Astrocyte (in vitro differentiated cells and primary cell): ENCODE measurements at places on chromosomes 11 and 22.

- no peaks in the 10 kb centered on the region for H3K27me3 ChIP-seq
- no peaks in the 10 kb centered on the region for H3K4me1 ChIP-seq
- H3K27ac ChIP-seq = no peak overlapping the region
- H3K4me3 ChIP-seq = no peak overlapping the region
Measured at GRCh38 chr22:24414984-24415945, 12.1 kb upstream of the ADORA2A start.

GRCh38 chr22:46714550-46714949 is 23.5 kb downstream of the CERK start:
- H3K4me1 ChIP-seq = peaks cover 3% of the 10 kb centered on the region
- H3K4me3 ChIP-seq = no peak overlapping the region
- no peaks in the 10 kb centered on the region for H3K27me3 ChIP-seq
- peak; percentile 14 for DNase-seq
- peaks cover 46% of the 10 kb centered on the region for H3K36me3 ChIP-seq
- H3K27ac ChIP-seq = no peak overlapping the region

DNA sequence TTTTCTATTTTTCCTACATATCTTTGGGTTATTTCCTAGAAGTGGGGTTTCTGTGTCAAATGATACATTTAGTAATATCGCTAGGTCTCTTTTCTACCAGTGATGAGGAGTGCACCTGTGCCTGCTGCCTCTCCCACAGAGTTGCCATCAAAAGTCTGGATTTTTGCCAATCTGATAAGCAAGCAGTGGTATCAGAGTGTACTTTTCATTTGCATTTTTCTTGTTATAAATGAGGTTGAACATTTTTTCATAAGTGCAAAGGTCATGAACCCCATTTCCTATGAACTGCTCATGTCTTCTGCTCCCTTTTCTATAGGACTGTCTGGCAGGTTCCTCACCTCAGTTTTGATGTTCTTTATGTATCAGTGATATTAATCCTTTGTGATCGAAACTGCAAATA is 1.7 kb downstream of the TRPM5 start:
- H3K4me3 ChIP-seq = no peak overlapping the region
- DNase-seq = no peak
- no peaks in the 10 kb centered on the region for H3K36me3 ChIP-seq
- H3K4me1 ChIP-seq = no peaks in the 10 kb centered on the region

- no peaks in the 10 kb centered on the region for H3K36me3 ChIP-seq
- H3K4me3 ChIP-seq = peak overlapping the region; percentile 22
- no peak overlapping the region for H3K27ac ChIP-seq
- H3K4me1 ChIP-seq = peaks cover 17% of the 10 kb centered on the region
- H3K27me3 ChIP-seq = no peaks in the 10 kb centered on the region
- DNase-seq = peak; percentile 13
Measured at GRCh38 chr11:28621753-28622152, 513.6 kb downstream of the METTL15 start.

GRCh38 chr22:28018461-28018927 is 99.4 kb upstream of the PITPNB start:
- no peak for DNase-seq
- H3K27me3 ChIP-seq = no peaks in the 10 kb centered on the region
- no peak overlapping the region for H3K4me3 ChIP-seq

- H3K27me3 ChIP-seq = no peaks in the 10 kb centered on the region
- no peaks in the 10 kb centered on the region for H3K36me3 ChIP-seq
- no peak overlapping the region for H3K27ac ChIP-seq
Measured at GRCh38 chr11:44610186-44610955, 44.9 kb downstream of the CD82 start.

- H3K36me3 ChIP-seq = no peaks in the 10 kb centered on the region
- peak; percentile 23 for DNase-seq
- H3K27ac ChIP-seq = no peak overlapping the region
- H3K27me3 ChIP-seq = peaks cover 27% of the 10 kb centered on the region
- peak overlapping the region; percentile 46 for H3K4me3 ChIP-seq
- H3K4me1 ChIP-seq = peaks cover 19% of the 10 kb centered on the region
Measured at GRCh38 chr11:66727282-66728037, 1.6 kb downstream of the SPTBN2 start.

DNA sequence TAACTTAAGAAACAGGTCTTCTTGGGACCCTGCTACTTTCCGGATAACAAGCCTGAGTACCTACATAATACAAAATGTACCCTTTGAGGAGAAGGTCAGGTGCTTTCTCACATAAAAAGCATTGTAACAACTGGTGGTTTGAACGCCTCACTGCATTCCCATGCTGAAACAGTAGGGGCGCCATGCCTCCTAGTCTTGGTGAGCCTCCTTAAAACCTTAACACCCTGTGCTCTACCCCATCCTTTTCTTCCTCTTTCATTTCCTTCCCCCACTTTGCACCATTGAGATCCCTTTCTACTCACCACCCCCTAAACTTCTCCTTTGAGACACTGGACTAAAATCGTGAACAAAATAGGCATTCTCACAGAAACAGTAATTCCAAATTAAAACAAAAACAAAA is 729.3 kb downstream of the NTM start:
- no peaks in the 10 kb centered on the region for H3K36me3 ChIP-seq
- H3K4me3 ChIP-seq = no peak overlapping the region
- no peaks in the 10 kb centered on the region for H3K27me3 ChIP-seq
- DNase-seq = no peak

GRCh38 chr11:87212891-87213290 is 175.2 kb downstream of the TMEM135 start:
- no peak overlapping the region for H3K4me3 ChIP-seq
- no peak for DNase-seq
- H3K27ac ChIP-seq = no peak overlapping the region
- no peaks in the 10 kb centered on the region for H3K36me3 ChIP-seq
- H3K27me3 ChIP-seq = no peaks in the 10 kb centered on the region
- no peaks in the 10 kb centered on the region for H3K4me1 ChIP-seq

GRCh38 chr22:44603767-44604166 is 98.2 kb upstream of the PRR5 start:
- H3K4me3 ChIP-seq = no peak overlapping the region
- H3K4me1 ChIP-seq = no peaks in the 10 kb centered on the region
- peaks cover 14% of the 10 kb centered on the region for H3K27me3 ChIP-seq
- no peak overlapping the region for H3K27ac ChIP-seq

DNA sequence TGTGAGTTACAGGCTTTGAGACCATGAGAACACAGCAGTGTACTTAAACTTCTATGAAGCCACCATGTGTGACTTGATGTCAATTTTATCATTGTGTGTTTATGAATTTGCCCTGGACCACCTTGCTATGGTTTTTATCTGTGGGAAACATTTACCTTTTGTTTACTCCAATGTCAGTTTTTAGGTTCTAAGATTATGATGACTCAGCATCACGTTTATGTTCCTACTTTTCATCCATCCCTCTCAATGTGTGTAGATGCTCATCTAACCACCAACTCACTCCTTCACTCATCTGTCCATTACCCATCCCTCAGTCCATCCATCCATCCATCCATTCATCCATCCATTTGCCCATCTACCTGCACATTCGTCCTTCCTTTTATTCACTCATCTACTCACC is 338.8 kb downstream of the MIAT start:
- no peak overlapping the region for H3K27ac ChIP-seq
- no peaks in the 10 kb centered on the region for H3K36me3 ChIP-seq

DNA sequence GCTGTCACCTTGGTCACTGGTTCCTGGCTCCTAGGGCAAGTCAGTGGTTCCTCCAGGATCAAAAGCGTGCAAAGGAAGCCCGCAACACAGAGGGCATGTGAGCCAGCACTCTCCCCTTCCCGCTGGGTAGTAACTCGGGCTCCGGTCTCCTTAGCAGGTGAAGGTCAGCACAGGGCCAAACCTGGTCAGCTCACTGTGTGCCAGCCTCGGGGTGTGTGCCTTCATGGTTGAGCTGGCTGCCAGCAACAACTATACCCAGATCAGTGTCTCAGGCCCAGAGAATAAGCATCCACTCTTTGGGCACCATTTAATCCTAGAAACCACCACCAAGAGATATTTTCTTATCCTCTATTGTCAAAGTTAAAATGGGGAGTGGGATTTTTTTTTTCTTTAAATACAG is 16.1 kb upstream of the CCDC86 start:
- no peaks in the 10 kb centered on the region for H3K4me1 ChIP-seq
- no peak overlapping the region for H3K27ac ChIP-seq
- H3K4me3 ChIP-seq = no peak overlapping the region
- no peaks in the 10 kb centered on the region for H3K36me3 ChIP-seq
- peaks cover 5% of the 10 kb centered on the region for H3K27me3 ChIP-seq
- DNase-seq = no peak

- no peak overlapping the region for H3K27ac ChIP-seq
- H3K4me3 ChIP-seq = no peak overlapping the region
- DNase-seq = no peak
Measured at GRCh38 chr11:59243633-59244032, 30.9 kb upstream of the MPEG1 start.

DNA sequence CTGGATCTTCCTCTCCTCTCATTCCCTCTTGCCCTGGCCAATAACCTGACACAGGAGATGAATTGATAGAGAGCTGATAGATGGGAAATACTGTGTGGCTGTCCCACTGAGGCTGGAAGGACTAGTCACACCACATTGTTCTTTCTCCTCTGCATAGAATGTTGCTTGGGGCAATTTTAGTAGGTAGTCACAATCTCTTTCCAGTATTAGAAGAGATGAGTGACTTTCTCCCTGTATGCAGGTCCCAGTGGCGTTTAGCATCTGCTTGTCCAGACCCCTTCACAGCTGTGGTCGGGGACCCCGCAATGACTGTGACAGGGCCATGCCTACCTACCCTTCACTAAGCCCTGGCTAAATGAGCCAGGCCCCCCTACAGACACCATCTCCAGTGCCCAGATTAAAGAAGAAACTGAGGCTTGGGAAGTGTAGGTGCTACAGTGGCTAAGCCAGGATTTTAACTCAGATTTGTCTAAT is 24.0 kb upstream of the P2RY2 start:
- H3K4me1 ChIP-seq = no peaks in the 10 kb centered on the region
- H3K27me3 ChIP-seq = no peaks in the 10 kb centered on the region
- H3K27ac ChIP-seq = no peak overlapping the region
- no peak for DNase-seq
- H3K36me3 ChIP-seq = no peaks in the 10 kb centered on the region

DNA sequence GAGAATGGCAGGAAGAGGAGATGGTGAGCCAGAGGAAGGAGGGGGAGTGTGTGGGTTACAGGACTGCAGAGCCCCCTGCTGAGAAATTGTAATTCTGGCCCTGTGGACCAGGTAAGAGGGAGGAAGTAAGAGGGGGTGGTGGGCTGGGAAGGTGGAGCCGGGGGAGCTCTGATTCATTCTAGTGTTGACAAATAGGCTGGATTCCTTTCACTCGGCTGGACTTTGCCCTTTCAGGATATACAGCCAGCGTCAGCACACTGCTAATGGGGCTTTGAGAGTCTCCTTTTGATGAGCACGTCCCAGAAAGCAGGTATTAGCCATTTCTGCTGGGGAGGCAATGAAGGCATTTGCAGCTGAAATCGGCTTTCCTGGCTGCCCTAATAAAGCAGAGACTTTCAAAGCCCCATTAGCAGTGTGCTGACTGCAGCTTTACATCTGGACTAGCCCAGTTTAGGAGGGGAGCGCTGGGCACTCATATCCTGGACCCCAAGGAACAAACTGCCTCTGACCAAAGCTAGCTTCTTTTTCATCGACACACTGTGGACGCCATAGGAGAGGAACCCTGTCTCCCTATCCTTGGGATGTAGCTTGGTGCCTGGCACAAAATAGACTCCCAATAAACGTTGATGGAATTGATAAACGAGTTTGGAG is 44.8 kb upstream of the CADM1 start:
- no peak overlapping the region for H3K4me3 ChIP-seq
- no peaks in the 10 kb centered on the region for H3K36me3 ChIP-seq
- no peak overlapping the region for H3K27ac ChIP-seq
- H3K4me1 ChIP-seq = no peaks in the 10 kb centered on the region
- H3K27me3 ChIP-seq = no peaks in the 10 kb centered on the region

GRCh38 chr11:33197915-33198727 is 36.8 kb upstream of the CSTF3 start:
- no peak for DNase-seq
- no peaks in the 10 kb centered on the region for H3K36me3 ChIP-seq
- H3K27ac ChIP-seq = no peak overlapping the region
- no peak overlapping the region for H3K4me3 ChIP-seq
- H3K27me3 ChIP-seq = no peaks in the 10 kb centered on the region

DNA sequence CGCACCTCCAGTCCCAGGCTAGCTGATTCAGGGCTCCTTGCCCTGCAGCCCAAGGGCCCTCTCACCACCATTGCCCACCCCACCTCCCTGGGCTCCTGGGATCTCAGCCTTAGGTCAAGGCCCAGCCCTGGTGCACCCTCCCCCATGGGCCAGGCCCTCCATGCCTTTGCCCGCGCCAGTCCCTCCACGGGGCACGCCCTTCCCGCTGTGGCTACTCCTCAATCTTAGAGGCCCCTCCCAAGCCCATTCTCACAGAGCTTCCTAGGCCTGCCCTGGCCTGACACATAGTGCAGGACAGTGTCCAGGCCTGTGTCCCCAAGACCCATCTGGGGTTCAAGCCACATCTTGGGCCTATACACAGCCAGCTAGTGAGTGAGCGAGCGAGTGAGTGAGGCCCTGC is 6.9 kb downstream of the GP1BB start:
- no peak overlapping the region for H3K4me3 ChIP-seq
- H3K36me3 ChIP-seq = no peaks in the 10 kb centered on the region
- H3K4me1 ChIP-seq = no peaks in the 10 kb centered on the region
- H3K27ac ChIP-seq = no peak overlapping the region
- DNase-seq = no peak
- H3K27me3 ChIP-seq = no peaks in the 10 kb centered on the region

DNA sequence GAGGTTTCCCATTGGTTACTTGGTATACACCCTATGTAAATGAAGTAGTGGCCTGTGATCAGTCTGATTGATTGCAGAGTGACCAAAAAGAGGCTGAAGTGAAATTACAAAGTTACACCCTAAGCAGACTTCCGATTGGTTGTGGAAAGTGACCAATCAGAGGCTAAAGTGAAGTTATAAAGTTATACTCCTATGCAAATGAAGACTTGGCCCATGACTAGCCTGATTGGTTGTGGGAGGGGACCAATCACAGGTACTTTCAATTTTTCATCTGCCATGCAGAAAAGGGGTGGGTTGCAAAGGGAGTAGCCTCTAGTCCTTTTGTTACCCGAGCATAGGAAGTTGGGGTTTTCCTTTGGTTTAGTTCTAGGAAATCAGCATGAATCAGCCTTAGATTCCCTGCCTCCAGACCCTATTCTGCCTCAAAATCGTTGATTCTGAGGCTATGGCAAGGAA is 18.1 kb upstream of the CSTF3 start:
- no peak overlapping the region for H3K27ac ChIP-seq
- DNase-seq = no peak
- H3K27me3 ChIP-seq = no peaks in the 10 kb centered on the region

- peak overlapping the region; percentile 32 for H3K4me3 ChIP-seq
- no peaks in the 10 kb centered on the region for H3K27me3 ChIP-seq
- no peaks in the 10 kb centered on the region for H3K36me3 ChIP-seq
- DNase-seq = peak; percentile 90
Measured at GRCh38 chr11:32706985-32707741, 87.3 kb downstream of the CCDC73 start.

DNA sequence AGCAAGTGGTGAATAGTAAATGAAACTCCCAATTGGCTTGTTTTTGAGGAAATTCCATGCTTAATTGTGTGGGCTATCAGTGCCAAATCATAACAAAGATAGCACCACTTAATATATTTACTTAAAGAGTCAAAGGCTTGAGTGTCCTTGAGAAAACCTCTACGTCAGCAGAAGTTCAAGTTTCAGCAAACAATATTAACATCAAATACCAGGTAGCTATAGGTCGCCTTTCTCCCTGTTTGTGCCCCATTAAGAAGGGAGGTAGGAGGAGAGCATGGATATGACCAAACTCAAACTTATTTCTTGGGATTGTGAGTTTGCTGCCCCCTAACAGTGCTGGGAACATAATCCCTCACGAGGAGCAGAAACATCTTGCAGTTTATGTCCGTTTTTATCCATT is 105.6 kb upstream of the SYN3 start:
- H3K27me3 ChIP-seq = no peaks in the 10 kb centered on the region
- H3K27ac ChIP-seq = no peak overlapping the region
- H3K36me3 ChIP-seq = no peaks in the 10 kb centered on the region
- DNase-seq = no peak
